Activated naive CD4-positive, alpha-beta T cell (primary cell): ENCODE measurements at places on chromosomes 1 and 21.

- no peak for DNase-seq
Observed at GRCh38 chr1:56024155-56024554, 555.2 kb downstream of the PLPP3 start.

DNA sequence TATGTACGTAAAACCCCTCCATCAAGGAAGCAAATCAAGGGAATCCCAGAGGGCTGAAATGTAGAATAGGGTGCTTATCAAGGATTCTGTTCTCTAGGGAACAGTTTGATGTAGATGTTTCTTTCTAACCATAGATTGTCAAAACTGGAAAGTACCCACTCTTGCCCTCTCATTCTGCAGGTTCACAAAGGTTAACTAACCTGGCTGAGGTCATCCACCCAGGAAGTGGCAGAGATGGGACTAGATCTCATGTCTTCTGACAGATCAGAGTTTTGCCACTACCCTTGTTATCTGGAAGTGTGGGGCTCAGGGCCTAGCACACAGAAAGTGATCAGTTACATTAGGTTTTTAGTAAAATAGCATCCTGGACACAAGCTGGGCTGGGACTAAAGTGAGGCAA lies 47.4 kb downstream of the GFI1 start:
- no peak for DNase-seq

DNA sequence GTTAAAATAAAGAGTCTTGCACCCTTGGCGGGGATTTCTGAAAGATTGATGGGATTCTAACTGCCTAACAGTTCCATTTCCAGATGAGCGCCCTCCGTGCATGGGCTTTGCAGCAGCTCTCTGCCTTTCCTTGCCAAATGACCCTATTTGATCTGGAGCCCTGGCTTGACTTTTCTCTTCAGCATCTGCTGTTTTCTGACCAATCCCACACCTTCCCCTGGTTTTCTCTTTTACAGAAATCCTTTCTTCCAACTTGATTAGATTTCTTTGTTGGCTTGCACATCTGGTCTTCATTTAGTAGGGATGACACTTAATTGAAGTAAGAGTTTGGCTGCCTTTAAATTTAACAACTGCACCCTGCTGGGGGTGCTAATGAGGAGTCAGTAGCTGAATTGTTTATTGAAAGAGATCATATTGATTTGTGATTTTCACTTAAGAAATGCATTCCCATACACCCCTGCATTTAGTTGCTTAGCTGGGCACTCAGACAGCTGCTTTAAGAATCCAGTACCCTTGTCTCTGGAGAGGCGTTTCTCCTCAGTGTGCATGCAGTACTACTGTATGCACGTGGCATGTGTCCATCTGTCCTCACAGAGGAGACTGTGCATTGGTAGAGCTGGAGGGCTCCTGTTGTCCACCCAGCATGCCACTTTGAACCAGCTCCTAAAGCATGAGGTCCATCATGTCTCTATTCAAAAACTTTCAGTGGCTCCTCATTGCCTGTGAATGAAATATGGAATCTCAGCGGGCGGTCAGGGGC lies 99.7 kb downstream of the NOS1AP start:
- DNase-seq, result no peak

GRCh38 chr1:158028969-158029368 lies 35.5 kb downstream of the KIRREL1 start:
- no peak for DNase-seq

- no peak for DNase-seq
Observed at GRCh38 chr1:174405219-174405618, 42.5 kb upstream of the GPR52 start.

DNA sequence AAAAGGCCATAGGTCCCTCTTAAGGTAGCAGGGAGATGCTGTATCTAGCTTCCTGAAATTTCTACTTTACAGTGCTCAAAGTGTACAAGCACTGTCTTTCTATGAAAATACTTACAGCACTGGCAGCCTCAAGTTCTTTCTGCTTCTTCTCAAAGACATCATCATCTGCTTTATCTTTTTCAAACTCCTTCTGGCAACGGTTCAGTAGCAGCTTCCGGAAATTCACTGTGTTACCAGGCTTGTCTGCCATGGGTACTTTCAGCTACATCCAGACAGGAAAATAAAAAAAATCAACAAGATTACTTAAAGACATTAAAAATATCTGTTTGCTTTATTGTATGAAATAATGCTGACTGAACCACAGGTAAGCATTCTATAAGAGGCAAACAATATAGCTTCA lies 77.9 kb upstream of the HP1BP3 start:
- DNase-seq, result no peak
